LoVo (cell line): ENCODE measurements at places on chromosomes 13 and 19.

- peak; percentile 52 for DNase-seq
These were observed 6.9 kb downstream of the IL4I1 start for GRCh38 chr19:49889687-49890348.

GRCh38 chr19:35908973-35909683, 1.0 kb upstream of the TYROBP start:
- DNase-seq = no peak

GRCh38 chr19:2048104-2048958, 2.7 kb downstream of the MKNK2 start:
- DNase-seq = no peak

DNA sequence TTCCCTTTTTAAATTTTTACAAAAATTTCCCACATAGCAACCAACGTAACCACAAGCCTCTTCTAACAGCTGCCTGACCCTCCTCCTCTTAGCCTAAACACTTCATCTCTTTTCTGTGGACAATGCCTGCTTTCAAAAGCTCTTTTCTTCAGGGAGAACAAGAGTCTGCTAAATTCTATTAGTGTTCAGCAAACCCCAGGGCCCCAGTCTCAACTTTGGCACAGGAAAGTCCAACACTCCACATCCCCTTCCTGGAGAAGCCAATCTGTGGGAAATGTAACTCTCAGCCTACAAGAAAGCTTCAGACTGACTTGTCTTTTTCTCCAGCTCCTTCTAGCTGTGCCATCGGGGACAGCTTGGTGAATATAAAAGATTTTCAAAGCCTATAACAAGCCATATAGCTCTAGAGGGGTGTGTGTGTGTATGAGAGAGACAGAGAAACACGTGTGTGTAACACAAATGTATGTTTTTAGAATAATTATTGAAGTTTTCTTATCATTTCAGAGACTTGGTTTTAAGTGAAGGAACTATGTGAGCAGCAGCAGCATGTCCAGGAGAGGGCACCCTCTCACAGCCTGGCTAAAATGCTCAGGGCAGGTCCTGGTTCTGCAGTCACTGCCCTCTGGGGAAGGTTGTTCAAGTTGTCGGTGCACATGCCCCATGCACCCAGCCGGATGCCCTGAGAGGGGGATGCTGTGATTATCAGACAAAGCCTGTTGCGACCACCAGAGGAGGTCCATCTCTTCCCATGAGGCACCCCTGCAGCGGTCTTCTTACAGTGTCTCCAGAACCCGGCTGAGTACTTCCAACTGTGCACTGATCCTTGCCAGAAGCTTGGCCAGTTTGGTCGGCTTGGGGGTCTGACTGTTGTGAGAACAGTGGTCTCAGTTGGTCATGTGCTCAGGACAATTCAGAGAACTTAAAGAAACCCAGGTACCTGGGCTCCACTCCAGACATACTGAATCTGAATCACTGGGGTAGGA, 34.4 kb downstream of the CCDC70 start:
- DNase-seq = peak; percentile 19

DNA sequence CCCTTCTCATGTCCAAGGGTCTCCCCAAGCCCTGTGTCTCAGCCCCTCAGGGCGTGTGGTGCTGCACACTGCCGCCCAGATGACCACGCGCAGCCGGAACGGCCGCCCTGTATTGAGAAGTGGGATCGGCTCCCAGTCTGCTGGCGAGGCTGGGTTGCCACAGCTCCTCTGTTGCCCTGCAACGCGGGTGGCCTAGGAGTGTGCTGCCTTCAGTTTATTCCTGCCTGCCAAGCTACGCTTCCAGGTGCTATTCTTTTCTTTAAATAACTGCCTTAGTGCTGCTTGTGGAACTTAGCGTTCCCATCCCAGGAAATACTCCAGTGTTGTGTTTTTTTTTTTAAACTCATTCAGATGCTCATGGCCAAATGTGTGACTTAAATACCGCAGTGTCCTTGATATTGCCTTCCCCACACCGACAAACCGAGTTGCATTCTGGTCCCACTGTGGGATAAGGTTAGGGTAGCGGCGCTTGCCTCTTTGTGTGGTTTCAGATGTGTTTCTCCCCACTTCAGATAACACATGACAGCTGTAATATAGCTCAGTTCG, 16.6 kb downstream of the ACTN4 start:
- DNase-seq = no peak

DNA sequence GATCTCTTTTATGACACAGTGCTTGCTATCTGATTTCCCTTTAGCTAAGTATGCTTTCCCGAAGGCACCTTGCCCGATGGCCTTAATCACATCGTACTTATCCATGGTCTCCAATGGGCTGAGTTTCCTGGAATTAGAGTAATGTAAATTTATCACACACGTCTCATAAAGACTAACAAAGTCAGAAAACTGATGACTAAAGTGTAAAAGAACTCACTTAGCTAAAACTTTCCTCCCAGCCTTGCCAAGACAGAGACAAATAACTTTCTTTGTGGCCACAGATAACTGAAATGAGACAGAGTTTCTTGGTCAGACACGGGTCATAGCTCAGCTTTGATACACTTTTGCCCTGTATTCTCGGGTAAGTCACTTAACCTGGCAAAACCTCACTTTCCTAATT, 1.5 kb downstream of the NEK5 start:
- no peak for DNase-seq

DNA sequence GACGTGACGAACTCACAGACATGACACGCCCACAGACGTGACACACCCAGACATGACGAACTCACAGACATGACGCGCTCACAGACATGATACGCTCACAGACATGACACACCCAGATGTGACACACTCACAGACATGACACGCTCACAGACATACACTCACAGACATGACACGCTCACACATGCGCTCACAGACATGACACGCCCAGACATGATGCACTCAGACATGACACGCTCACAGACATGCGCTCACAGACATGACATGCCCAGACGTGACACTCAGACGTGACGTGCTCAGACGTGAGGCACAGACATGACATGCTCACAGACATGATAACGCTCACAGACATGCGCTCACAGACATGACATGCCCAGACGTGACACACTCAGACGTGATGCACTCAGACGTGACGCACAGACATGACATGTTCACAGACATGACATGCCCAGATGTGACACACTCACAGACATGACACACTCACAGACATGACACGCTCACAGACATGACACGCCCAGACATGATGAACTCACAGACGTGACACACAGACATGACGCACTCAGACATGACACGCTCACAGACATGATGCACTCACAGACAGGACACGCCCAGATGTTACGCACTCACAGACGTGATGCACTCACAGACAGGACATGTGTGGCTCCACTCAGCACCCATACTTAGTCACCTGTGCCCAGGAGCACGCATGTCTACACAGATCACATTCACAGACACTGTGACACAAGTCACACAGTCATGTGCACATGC, 8.1 kb downstream of the ERFL start:
- no peak for DNase-seq

DNA sequence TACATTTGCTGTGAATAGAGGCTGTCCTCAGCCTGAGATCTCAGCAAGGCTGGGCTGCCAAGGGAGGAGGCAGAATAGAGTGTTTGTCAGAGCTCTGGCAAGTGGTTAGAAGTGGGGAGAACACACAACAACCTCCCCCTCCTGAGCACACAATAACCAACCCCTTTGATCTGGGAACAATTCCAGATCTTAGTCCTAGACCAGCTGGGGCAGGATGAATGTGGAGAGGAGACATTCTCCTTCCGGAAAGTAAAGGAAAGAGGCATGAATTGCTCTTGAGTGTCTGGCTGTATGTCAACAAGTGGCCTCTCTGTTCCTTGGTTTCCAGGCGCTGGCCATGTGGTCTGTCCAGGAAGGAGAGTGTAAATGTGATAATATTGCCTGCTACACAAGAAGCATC, 114.9 kb upstream of the TMTC4 start:
- DNase-seq = no peak

DNA sequence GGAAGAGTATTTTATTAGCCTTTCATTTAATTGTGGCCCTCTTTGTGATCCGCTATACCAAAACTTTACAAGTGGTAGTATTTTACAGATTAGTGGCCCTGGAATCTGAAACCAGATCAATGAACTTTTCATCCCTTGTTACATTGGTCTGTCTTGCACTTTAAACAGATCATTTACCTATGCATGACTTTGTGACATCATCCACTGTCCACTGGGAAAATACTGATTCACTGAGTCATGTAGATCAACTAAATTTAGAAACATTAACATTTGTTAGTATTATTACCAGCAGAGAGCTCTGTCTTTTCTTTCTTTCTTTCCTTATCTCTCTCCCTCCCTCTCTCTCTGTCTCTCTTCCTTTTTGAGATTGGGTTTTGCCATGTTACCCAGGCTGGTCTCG, 17.5 kb downstream of the PCDH8 start:
- DNase-seq = no peak
